ENCODE measurements at places on chromosomes 2 and 18.

GRCh38 chr18:24810561-24811305, 350.3 kb downstream of the HRH4 start:
- no peak for DNase-seq

GRCh38 chr18:57954935-57955334, 89.1 kb upstream of the NEDD4L start:
- no peak for DNase-seq

- DNase-seq: no peak
Measured at GRCh38 chr18:4385876-4386275, 69.2 kb downstream of the DLGAP1 start.

GRCh38 chr2:204763974-204764703, 218.9 kb downstream of the PARD3B start:
- no peak for DNase-seq

DNA sequence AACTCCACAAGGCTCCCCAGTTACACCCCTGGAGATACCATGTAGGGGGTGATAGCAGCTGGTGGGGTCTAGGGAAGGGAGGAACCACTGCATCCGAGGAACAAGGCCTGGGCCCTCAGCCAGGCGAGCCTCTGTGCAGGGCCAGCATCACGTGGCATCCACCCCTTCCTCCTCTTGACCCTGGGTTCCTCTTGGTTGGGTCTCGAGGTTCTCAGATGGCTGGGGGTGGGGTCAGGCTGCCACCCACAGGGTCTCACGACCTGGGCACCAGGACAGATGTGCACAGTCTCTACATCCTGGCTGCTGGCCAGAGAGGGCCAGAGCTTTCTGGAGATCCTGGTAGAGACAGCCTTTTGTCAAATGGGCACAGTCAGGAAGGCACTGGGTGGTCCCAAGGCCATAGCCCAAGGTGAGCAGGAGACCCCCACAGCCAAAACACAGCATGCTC, 10.4 kb downstream of the HS6ST1 start:
- no peak for DNase-seq

- peak; percentile 77 for DNase-seq
Measured at GRCh38 chr2:158539176-158540005, 82.6 kb downstream of the PKP4 start.

- DNase-seq: peak; percentile 100
Measured at GRCh38 chr18:8800445-8800844, 95.1 kb downstream of the MTCL1 start.

DNA sequence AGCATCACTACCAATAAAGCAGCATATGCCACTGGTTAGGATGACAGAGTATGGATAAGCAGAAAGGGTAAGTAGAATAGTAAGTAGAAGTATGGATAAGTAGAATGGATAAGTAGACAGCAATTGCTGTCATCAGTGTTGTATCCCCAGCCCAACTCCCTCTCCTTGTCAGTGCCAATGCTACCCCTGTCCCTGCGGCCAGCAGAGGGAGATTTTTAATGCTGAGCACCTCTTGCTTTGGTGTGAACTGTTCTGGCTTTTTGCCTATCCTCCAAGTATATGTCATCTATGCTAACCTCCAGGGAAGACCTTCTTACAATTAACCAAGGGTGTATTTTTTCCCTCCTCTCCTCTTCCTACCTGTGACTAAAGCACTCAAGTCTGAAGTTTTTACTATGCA, 136.7 kb upstream of the SPHKAP start:
- peak; percentile 34 for DNase-seq

GRCh38 chr2:148917431-148917830, 42.4 kb downstream of the KIF5C start:
- DNase-seq: no peak

GRCh38 chr2:201182650-201183364, at the start of gene CASP10:
Gene CASP10, plus strand, starts transcription at chr2:201183141. Its CDS starts 2,637 bp downstream, at chr2:201185778.
- peak; percentile 14 for DNase-seq

- DNase-seq: no peak
Measured at GRCh38 chr2:197904446-197904845, 100.1 kb downstream of the PLCL1 start.

DNA sequence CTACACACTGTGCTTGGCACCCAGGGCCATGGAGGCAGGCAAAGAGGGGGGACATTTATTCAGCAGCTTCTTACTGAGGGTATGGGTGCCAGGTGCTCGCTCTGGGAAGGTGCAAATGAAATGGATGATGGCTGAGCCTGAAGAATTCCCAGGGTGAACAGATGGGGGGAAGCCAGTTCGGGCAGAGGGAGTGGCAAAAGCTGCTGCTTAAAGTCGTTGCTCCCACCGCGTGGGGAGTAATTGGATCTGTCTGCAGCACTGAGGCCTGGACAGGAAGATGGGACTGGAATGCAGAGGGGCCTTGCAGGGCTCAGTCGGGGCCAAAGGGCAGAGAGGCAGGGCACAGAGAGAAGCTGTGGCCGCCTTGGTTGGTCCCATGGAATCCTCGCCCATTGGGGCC, 51.2 kb downstream of the NEDD4L start:
- DNase-seq: no peak

- no peak for DNase-seq
Measured at GRCh38 chr18:30639361-30639760, 403.2 kb downstream of the DSC3 start.

DNA sequence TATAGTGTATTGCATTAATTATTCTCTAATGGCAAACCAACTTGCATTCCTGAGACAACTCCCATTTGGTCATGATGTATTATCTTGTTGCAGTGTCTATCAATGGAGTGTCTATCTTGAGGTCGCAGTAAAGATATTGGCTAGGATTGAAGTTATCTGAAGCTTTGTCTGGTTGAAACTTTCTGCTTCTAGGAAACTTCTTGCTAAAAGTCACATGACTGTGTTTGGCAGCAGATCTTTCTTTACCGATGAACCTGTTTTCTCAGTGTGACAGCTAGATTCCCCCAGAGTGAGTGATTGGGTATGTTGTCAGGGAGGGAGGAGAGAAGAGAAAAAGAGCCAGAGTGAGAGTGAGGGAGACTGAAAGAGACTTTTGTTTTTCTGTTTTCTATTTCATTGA, 119.6 kb downstream of the QPCT start:
- no peak for DNase-seq

DNA sequence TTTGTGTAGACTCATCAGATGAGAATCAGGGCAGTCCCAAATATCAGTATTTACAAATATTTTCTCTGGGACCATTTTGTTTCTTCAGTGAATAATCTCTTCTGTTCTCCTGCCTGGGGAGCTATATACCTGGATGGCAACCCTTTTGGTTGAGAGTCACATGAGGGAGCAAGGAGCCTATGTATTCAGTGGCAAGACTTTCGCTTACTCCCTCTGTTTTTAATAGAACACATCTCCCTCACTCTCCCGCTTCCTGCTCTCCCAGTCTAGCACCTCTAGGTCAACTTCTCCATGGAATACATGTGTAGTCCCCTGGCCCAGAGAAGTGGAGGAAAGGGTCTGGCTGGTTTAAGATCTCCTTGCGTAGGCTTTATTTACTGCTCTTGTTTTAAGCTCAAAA, 600.3 kb downstream of the CCDC85A start:
- DNase-seq: no peak

- DNase-seq: no peak
Measured at GRCh38 chr2:48283586-48284269, 246.2 kb upstream of the STON1 start.

GRCh38 chr2:233439191-233439590, 84.9 kb downstream of the DGKD start:
- no peak for DNase-seq

GRCh38 chr18:395456-396250, 104.8 kb downstream of the COLEC12 start:
- peak; percentile 97 for DNase-seq

DNA sequence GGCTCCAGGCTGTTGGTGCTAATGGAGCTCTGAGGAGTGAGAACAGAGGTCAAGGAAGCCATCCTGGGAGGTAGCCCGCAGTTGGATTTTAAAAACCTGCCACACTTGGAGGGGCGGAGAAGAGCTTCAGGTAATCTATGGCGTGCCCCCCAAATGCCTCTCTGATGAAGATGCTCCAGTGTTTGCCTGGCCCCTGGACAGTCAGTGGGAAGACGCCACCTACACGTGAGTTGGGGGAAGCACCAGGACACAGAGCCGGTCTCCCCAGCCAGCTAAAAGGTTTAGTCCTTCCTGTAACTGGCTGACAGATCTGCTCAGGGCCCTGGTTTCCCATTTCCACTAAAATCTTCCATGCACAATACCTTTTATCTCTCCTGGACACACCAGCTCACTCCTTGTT, 225.0 kb downstream of the TTC32 start:
- no peak for DNase-seq

GRCh38 chr2:7566382-7566881, 649.2 kb downstream of the RNF144A start:
- no peak for DNase-seq

- no peak for DNase-seq
Measured at GRCh38 chr2:178105566-178105965, 6.7 kb upstream of the RBM45 start.

GRCh38 chr18:75005626-75006025, 203.3 kb downstream of the PTGR3 start:
- DNase-seq: no peak

GRCh38 chr2:224645722-224646121, 60.6 kb upstream of the CUL3 start:
- no peak for DNase-seq

- DNase-seq: no peak
Measured at GRCh38 chr2:209413311-209414014, 10.4 kb upstream of the MAP2 start.

- no peak for DNase-seq
Measured at GRCh38 chr2:62718225-62718822, 12.8 kb downstream of the EHBP1 start.

DNA sequence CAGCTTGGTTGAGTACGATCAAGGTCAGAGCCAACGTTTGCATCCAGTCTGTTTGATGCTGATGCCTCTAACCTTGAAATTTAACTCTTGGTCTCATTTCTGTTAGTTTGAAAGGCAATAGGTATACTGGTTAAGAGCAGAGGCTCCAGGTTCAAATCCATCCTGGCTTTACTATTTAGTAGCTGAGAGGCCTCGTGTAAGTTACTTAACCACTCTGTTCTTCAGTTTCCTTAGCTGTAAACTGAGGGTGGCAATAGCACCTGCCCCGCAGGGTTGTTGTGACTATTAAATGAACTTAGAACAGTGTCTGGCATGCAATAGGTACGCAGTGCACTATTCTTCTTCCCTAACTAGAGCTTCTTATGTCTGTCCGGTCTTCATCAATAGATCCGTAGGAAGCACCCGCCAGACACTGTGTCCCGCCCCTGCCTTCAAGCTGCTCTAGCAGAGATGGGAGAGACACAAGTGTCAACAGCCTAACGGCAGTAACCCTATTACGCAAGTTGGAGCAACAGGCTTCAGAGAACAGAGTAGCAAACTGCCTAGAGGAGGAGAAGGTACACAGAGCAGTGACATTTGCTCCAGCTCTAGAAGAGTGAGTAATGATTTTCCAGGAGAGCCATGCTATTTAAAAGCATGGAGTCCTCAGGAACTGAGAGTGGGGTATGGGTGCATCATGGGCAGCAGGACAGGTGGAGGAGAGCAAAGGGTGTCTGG, 62.7 kb upstream of the ST3GAL5 start:
- no peak for DNase-seq

- DNase-seq: no peak
Measured at GRCh38 chr2:176414641-176415040, 145.4 kb downstream of the MTX2 start.

DNA sequence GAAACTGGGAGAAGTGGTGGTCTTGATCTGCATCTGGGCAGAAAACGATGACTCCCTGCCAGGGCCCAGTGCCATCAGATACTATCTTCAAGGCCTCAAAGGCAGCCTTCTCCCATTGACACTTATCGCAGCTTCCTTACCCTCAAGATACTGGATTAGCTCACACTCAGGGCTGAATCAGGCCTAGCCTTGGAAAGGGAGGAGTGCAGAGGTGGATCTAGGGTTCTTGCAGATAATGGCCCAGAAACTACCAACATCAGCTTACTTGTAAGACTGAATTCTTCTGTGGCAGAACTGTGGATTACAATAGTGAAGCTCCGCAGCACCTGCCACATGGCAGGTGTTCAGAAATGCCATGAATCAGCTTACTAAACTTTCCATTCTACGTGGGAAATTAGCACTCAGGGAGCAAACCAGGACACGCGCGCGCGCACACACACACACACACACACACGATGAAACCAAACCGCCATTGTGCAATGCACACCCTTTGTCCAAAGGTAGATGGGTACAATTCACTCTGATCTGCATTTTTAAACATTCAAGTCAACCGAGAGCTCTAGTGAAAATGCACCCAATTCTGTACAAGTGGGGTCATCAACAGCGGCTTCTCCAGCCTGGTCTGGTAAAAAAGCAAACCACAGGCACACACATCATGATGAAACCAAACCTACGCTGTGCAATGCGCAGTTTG, 26.3 kb upstream of the TMEM182 start:
- DNase-seq: peak; percentile 9

GRCh38 chr2:63500398-63500797, 87.9 kb downstream of the WDPCP start:
- no peak for DNase-seq

- DNase-seq: no peak
Measured at GRCh38 chr2:39127973-39128372, 7.1 kb upstream of the SOS1 start.

- peak; percentile 26 for DNase-seq
Measured at GRCh38 chr2:105252271-105252670, 10.7 kb downstream of the GPR45 start.

GRCh38 chr18:74896390-74896991, 298.8 kb downstream of the ZNF407 start:
- peak; percentile 6 for DNase-seq

- no peak for DNase-seq
Measured at GRCh38 chr2:98034745-98035144, 39.0 kb upstream of the TMEM131 start.

- peak; percentile 75 for DNase-seq
Measured at GRCh38 chr2:31475692-31476091, 61.1 kb upstream of the XDH start.

- no peak for DNase-seq
Measured at GRCh38 chr2:23642516-23642915, 257.5 kb downstream of the KLHL29 start.

All from fibroblast of skin of right quadriceps (primary cell).